Epithelial cell of proximal tubule (primary cell): ENCODE measurements at places on chromosomes 1 and 21. TPM values are rescaled to one million over a fixed set of nuclear protein-coding genes. Genes with fewer than 3 reads are reported as not detected.
A peak's percentile ranks its signal among the peaks of the same experiment; 100 is the strongest.

CELF3 gene
- total RNA-seq = not detected in 2 replicates

SLAMF8 gene
- total RNA-seq = not detected in 2 replicates

NOS1AP gene
- 0.72 and 2.2 TPM in 2 replicates for total RNA-seq

DPYD gene
- 2.9 and 5.1 TPM in 2 replicates for total RNA-seq

OBSCN gene
- 2.0 and 20.6 TPM in 2 replicates for total RNA-seq

TRIM67 gene
- not detected in 2 replicates for total RNA-seq

VN1R5 gene
- total RNA-seq = not detected in 2 replicates

CD1B gene
- total RNA-seq = not detected in 2 replicates

GRCh38 chr1:30353637-30354036 lies 369.7 kb downstream of the MATN1 start:
- no peak for DNase-seq

- no peak for DNase-seq
These were observed at the start of gene NES for GRCh38 chr1:156676820-156677615. NES (minus strand) TSS chr1:156677407; CDS start chr1:156677264, 143 bp downstream.

GRCh38 chr1:84771895-84772294 lies 81.6 kb upstream of the SSX2IP start:
- no peak for DNase-seq

DNA sequence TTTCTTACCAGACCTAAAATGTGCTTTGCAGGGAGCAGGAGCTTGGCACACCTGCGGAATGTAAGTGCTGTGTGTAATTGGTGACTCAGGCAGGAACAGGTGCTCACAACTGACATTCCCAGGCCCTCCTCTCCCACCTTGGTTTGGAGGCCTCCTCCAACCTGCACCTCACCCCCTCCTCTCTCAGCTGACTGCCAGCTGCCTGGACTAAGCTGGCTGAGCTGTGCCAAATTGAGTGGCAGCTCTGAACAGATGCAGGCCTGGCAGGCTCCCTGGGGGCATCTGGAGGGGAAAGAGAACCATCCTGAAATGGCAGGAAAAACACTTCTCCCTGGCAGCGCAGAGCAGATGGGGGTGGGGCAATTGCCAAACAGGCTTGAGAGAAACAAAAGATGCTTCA lies 91.7 kb upstream of the PGBD5 start:
- DNase-seq = no peak

DNA sequence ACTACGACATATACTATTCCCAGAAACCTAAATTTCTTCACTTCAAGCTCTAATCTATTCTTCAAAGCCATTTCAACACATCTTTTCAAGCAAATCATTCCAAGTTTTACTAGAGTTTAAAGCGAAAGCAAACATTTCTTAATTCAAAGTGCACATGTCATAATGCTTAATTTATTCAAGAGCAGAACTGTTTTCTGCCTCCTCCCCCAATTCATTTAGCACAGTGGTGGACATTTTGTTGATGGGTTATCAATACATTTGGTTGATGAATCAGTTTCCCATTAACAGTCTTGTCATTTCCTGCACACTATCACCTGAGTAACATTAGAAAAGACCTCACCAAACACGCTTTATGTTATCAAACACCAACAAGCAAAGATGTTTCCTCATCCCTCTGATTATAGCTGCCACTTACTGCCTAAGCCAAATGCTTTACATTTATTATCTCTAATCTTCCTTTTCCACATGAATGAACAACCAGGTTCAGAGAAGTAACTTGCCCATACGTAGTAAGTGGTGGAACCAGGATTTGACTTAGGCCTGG lies 2.0 kb downstream of the SRSF4 start:
- DNase-seq = no peak

GRCh38 chr1:104765085-104765484 lies 1015.4 kb downstream of the AMY1C start:
- DNase-seq = peak; percentile 40

DNA sequence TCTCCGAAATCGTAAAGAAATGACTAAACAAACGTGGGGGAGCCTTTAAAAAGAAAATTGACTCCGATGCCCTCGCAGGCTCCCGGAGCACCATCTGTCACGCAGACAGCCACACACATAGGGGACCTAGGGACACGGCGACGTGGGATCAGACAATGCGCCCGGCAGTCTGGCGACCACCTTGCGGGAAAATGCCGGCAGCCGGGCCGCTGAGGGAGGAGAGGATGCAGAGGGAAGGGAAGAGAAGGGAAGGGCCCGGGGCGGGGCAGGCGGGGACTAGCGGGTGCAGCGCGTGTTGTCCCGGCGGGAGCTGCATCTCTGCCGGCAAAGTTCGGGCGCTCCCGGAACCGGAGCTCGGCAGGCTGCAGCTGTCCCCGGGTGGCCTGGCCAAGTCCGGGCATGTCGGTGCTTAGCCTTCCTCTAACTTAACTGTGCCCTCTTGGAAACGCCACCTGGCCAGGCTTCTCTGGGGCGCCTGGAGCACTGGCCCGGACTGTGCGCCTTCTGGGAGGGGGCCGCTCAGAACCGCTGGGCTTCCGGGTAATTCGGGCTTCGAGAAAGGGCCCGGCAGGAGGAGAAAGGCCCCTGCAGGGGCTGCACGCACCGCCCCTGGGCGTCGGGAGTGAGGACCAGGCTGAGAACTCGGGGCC lies 1.8 kb downstream of the NHLH2 start:
- DNase-seq = no peak

- peak; percentile 31 for DNase-seq
These were observed 168.3 kb downstream of the RHOU start for GRCh38 chr1:228903434-228904071.
